Ovary (tissue), 10 donors: ENCODE measurements at places on chromosomes 12 and 14. TPM values are rescaled to one million over a fixed set of nuclear protein-coding genes. Genes with fewer than 3 reads are reported as not detected.

DNA sequence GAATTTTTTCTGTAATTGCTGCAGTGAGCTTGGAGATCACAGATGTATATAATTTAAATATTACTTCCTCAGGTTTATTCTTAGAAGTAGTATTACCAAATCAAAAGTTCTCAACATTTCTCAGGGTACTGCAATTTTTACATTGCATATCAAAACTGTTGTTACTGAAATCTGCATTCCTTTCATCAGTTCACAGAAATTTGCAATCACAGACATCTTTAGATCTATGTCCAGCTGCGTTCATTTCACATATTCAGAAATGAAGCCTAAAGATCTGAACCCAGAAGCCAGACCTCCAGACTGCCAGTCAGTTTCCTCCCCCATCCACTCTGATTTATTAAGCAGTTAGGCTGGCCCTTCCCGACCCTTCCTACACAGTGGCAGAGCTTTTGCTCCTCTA, 18.2 kb upstream of the IFT81 start:
- no peak for DNase-seq

DNA sequence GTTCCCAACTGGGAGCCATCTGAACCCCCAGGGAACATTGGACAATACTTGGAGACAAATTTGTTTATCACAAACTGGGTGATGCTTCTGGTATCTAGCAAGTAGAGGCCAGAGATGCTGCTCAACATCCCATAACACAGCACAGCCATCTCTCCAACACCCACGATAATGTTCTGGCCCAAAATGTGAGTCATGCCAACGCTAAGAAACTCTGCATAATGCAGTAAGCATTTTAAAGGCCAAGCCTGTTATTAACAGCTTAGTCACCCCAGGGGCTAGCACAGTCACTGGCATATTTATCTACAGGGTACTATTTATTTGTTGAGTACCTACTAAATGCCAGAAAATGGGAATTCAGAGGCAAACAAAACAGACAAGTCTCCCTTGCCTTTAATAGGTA, 873.1 kb upstream of the TMEM132C start:
- no peak for DNase-seq

DNA sequence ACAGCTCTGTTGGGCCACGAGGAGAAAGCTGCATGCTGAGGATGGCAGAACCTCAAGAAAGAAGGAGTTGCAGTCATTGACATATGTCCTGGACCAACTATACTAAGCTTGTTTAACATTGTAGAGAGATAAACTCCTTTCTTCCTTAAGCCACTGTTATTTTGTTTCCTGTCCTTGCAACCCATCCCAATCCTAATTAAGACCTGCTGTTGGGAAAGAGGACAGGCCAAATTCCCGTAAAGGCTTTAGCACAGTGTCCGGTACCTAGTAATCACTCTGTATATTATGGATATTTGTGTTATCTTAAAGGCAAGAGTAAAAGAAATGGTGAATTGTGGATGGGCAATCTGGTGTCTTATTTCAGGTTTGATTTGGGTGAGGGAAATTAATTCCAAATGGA, 53.5 kb upstream of the WSCD2 start:
- no peak for DNase-seq

- DNase-seq: peak; percentile 42
Measured at GRCh38 chr12:32390572-32391219, 8.7 kb upstream of the FGD4 start.

The TAS2R7 gene
- not detected for total RNA-seq

The SLC2A14 gene
- total RNA-seq: 1.1 TPM

The APOF gene
- total RNA-seq: not detected

DNA sequence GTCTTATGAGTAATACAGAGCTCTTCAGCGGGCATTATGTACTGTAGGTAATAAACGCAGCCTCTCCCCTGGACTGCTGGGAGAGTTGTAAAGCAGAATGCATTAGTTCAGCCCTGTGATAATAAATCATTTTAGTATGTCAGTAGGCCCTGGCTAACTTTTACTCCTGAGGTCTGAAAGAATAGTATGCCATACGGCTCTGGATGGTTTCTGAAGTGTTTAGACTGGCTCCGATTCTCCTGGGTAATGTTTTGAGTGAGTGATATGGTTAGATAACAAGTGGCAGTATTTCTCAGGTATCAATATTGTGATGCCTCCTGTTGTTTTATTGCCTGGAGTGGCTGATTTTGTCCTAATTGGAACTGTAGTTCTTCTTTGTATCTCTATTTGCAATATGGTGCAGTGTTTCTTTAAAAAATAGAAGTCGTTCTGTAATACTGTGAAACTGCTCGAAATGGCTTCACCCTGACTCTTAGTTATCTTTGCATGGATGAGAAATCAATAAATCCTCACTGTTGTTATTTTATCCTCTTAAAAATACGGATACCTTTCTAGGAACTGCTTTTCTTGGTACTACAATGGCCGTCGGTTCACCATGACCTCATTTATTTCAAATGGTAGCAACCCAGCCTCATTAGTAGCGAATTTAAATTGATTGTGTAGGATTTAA, 100.2 kb downstream of the PDZRN4 start:
- DNase-seq: no peak

The ZNF891 gene
- 4.7 TPM for total RNA-seq

GRCh38 chr14:94515426-94515825, 6.2 kb upstream of the SERPINA12 start:
- no peak for DNase-seq

The DLK1 gene
- 242 TPM for total RNA-seq

DNA sequence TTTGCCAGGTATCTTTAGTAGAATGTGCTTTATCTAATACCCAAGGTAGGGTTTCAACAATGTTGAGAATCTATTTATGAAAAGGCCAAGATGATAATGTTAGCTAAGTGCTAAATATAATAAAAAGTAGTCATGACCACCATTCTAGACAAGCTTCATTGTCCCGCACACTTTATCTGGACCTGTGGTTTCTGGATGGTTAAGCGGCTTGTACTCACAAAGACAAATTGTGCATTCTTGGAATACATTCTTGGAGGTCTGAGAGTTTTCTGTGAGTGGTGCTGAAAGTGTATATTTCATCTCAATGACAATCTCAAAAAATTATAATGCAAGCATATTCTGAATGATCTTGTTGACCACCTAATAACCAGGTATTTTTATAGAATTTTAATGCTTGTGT, 646.9 kb downstream of the DIO2 start:
- no peak for DNase-seq

The LTBR gene
- total RNA-seq: 101 TPM

GRCh38 chr14:50452979-50453705, 56.5 kb upstream of the CDKL1 start:
- no peak for DNase-seq

The ACOT6 gene
- total RNA-seq: not detected

The SDS gene
- 0.20 TPM for total RNA-seq

The IKZF4 gene
- 29.2 TPM for total RNA-seq

DNA sequence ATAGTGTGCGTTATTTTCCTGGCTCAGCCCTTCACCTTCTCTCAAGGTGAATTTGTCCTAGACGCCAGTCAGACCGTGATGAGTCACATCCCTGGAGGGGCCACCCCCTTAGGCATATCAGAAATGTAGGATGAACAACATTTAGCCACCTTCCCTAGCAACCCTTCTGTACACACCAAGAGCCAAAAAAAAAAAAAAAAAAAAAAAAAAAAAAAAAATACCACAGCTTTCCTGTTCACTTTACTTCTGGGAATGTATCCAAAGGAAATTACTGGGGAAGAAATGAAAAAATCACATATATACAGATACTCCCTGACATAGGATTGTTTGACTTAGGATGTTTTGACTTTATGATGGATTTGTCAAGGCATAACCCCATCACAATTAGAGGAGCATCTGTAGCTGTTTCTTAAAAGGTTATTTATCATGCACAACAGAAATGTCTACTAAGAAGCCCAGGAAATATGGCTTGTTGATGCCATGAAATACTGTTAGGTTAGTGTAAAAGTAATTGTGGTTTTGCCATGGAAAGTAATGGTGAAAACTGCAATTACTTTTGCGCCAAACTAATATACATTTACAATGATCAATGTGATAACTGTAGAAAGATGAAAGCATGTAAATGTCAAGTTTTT, 68.2 kb upstream of the BDKRB2 start:
- no peak for DNase-seq

DNA sequence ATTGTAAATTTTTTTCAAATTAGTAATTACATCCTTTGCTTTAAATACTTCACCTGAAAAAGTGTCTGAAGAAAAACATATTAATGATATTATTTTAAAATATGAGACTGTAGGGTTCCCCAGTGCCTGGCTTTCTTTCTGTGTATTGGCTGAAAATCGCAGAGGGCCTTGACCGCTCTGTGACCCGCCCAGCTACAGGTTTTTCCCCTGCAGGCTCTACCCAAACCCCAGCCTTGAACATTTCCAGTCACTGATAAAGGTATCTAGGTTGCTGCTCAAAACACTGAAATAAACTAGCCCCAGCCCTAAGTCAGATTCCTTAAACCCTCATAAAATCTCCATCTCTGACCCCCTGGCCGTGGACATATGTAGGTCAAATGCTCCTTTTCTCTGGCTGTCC, 11.9 kb downstream of the KLRG1 start:
- DNase-seq: peak; percentile 41

- DNase-seq: no peak
Measured at GRCh38 chr14:74691456-74691855, 21.4 kb downstream of the AREL1 start.

- no peak for DNase-seq
Measured at GRCh38 chr14:38252066-38252710, 3.7 kb downstream of the CLEC14A start.

GRCh38 chr14:93533842-93534241, 103.1 kb downstream of the UNC79 start:
- DNase-seq: no peak

The PUS1 gene
- 19.8 TPM for total RNA-seq

DNA sequence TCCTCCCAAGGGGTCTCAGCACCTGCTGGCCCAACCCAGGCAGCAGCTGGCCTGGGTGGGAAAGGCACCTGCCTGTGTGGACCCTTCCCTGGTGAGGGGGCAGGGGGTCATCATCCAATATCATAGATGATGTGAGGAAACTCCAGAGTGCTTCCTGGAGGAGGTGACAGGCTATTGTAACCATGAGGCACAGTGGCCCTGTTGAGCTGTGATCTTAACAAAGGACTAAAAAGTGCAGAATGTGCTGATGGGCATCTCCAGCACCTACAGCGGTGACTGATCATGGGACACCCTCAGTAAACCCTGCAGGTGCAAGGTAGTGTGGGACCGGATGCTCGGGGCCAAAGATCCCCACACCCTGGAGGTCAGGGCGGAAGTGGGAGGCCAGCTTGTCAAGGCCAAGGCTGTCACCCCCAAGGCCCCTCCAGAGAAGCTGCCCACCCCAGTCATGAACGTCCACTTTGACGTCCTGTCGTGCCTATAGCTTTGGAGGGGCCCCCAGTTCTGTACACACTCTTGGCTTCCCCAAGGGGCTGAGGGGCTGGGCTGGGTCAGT, 7.5 kb downstream of the MMP17 start:
- DNase-seq: no peak

GRCh38 chr12:62873826-62874448, 61.0 kb downstream of the PPM1H start:
- no peak for DNase-seq

The HECTD4 gene
- total RNA-seq: 25.3 TPM

DNA sequence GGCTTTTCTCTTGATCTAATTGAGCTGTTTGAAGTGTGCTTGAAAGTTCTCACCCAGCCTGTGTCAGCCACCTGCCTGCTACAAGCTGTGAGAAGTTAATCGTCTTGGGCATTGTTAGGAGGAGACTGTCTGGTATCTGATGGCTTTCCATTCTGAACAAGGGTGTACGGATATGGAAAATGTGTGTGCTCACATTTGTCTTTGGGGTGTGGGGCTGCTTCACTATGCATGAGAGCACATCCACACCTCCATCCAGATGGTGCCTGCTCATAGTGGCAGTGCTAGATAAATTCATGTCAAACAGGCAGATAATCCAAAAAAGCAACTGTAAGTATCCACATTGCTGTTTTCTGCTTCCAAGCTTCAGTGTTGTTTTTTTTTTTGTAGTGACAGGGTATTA, 462.2 kb downstream of the DIO2 start:
- DNase-seq: no peak

The IGF1 gene
- 29.6 TPM for total RNA-seq
